ENCODE measurements at places on chromosomes 2 and 18.

GRCh38 chr2:47046271-47046670, 108.8 kb downstream of the STPG4 start:
- DNase-seq, result no peak

DNA sequence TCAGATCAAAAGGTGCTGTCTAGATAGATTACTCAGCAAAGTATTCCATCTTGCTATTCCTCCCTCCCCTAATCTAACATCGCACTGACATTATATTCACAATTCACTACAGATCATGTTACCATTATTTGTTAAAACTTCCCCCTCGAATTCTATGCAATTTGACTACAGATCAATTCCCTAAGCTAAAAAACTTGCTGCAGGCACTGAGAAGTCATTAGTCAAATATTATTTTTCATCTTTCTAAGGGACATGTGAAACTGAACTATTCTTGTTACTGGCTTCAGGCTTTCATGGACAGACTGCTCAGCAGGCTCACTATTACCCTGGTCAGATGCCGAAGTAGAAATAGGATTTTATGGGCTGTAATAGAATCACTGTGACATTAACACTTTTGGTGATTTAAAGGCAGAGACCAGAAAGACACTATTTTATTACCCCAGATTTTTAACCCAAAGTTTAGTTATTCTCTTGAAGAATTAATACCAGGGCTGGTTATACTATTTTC, 15.1 kb downstream of the MYL1 start:
- no peak for DNase-seq

- DNase-seq, result no peak
Observed at GRCh38 chr18:50072146-50072545, 122.8 kb downstream of the MYO5B start.

DNA sequence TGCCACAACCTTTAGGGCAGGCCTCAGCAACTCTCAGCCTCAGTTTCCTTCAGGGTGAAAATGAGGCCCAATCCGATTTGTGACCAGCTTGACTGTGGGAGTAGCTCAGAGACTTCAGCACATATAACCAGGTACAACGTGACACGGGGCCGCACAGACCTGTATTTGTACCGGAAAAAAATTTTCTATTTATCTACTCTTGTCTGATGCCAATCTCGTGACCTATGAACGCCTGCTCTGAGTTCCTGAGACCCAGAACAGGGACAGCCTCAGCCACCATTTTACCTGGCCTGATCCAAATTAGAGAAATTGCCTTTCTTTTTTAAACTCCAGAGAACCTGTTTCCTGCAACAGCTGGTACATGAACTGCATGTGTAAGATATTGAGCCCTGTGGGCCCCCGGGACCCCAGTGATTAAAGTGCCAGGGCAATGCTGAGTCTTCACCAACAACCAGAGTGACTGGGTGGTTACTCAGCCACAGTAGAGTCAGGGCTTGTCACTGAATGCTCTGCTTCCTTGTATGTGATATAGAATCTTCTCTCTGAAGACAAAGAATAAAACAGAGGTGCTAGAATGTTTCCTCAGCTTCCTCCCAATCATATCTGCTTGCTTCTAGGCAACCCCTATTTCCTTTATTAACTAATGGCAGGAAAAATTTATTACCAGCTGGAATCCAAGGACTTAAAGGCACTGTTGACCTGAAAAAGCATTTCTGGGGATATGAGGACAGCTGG, 47.8 kb upstream of the FZD7 start:
- DNase-seq, result no peak

GRCh38 chr2:12006850-12007249, 260.4 kb downstream of the LPIN1 start:
- DNase-seq, result no peak

DNA sequence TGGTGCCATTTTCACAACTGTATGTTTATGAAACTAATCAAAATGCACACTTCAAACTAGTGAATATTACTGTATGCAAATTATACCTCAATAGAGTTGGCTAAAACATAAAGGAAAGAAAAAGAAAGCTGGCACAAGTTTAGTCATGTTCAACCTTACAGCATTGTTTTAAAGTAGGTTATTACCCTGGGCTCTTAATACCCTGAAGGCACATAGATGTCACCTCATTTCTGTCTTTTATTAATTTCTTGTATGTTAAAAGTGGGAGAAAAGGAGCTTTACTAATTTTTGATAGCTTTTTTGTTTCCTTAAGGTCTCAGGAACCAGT, 32.7 kb downstream of the TMEM131 start:
- DNase-seq, result no peak

DNA sequence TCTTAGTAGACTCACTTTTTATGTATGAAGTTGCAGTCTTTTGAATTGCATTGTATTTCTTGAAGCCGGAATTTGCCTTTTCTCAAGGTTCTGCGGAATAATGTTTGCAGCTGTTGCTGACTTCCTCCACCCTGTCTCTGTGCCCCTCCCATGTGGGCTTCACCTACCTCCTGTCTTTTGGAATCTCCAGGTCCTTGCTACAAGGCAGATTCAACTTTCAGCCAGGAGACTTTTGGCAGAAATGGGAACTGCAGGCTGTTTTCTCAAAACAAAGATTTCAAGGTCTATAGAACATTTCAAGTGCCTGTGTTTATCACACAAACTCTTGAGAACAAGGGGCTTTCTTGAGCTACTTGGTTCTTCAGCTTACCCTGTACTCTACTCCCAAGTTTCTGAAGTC, 25.6 kb downstream of the ZNF236 start:
- no peak for DNase-seq
